ENCODE measurements at places on chromosomes 5 and 9.
A peak's percentile ranks its signal among the peaks of the same experiment; 100 is the strongest.

DNA sequence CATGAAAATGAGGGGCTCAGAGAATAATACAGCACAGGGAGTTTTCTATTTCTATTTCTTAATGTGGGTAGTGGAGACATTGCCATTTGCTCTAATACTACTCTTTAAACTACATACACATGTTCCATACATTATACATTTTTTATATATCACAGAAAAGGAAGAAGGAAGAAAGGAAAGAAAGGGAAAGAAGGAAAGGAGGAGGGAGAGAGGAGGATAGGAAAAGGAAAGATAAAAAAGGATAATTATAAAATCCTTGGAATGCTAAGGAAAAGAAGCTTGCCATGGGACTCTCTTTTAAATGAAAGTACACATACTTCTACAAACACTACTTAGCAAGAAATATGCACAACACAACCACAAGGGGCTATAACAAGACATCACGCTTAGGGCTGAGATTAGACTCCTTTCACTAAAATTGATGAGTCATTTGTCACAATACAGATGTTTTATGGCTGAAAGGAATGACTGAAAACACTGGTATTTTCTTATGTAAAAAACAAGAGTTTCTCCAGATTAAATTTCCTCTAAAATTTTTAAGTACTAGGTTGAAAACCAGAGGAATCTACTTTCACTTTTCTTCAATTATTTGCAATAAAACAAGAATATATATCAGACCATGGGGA, 219.8 kb downstream of the ARL15 start:
- DNase-seq, result no peak

GRCh38 chr9:16720386-16720785, 150.1 kb downstream of the BNC2 start:
- DNase-seq, result no peak

GRCh38 chr5:157718519-157718918, 12.7 kb upstream of the THG1L start:
- DNase-seq, result peak; percentile 57

- DNase-seq, result peak; percentile 42
These were observed 566.7 kb upstream of the KLF4 start for GRCh38 chr9:108056084-108056804.

Data from suppressor macrophage treated with lipopolysaccharide for 1 hour (primary cell).